ENCODE measurements at places on chromosomes 2 and 18.

- DNase-seq, result no peak
Observed at GRCh38 chr2:231065966-231066365, 9.3 kb downstream of the PSMD1 start.

GRCh38 chr2:28981016-28981441, at the start of gene TOGARAM2:
TOGARAM2 (plus strand) TSS chr2:28981298; CDS start chr2:28994835, 13,537 bp downstream.
- DNase-seq, result no peak

- no peak for DNase-seq
Observed at GRCh38 chr2:113132414-113133021, 5.1 kb downstream of the IL1RN start.

DNA sequence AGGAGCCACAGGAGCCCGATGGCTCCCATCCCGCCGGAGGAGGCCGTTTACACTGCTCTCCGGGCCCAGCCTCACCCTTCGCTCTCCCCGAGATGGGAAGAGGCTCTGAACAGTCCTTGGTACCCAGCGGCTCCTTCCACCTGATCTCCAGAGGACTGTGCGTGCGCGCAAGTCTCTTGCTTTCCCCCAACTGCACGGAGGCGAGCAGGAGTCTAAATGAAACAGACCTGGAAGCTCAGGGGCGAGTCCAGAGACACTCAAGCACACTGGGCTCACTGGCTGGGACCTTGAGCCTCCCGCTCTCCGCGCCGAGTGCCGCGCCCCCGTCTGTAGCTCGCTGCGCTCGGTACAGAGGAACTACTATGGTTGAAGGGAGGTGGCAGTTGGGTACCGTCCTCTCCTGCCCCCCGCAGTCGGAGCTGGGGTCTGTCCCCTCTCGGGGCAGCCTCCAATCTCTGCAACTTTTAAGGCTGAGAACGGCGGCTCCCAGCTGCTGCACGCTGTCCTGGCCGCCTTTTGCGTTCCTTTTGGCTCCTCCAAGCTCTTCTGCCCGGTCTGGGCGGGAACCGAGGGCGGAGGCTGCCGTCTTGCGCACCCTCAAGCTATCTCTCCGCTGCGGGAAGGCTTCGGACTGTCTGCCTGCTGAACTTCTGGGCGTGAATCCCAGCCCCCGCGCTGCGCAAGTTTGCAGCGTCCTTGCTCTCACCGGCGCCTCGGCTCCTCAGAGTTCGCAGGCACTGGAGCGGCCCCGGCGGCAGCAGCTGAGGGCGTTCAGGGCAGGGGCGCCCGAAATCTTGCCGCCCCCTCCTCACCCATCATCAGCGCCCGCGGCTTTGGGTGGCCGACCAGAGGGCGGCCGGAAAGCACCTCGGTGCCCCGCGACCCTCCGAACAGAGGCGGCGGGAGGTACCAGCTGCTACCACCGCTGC, 491 bp downstream of the ALK start:
- no peak for DNase-seq

DNA sequence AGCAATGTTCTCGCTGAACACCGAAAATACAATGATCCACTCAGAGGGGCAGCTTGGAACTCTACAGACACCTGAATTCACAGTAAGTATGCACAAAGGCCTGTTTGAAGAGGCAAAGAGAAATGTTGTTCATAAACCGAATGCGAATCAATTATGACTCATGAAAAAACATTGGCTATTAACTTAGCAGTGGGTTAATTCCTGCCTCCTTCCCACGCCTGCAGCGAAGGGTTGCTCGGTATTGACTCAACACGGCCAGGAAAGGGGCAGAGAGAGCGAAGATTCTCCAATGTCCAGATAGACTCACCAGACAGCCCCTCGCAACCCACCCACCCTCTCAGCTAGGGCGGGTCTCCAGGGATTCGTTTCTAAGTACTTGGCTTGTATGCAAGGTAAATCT, 9.4 kb downstream of the CRACDL start:
- DNase-seq, result no peak

GRCh38 chr2:176136374-176137251, 7.1 kb downstream of the HOXD8 start:
- DNase-seq, result no peak

DNA sequence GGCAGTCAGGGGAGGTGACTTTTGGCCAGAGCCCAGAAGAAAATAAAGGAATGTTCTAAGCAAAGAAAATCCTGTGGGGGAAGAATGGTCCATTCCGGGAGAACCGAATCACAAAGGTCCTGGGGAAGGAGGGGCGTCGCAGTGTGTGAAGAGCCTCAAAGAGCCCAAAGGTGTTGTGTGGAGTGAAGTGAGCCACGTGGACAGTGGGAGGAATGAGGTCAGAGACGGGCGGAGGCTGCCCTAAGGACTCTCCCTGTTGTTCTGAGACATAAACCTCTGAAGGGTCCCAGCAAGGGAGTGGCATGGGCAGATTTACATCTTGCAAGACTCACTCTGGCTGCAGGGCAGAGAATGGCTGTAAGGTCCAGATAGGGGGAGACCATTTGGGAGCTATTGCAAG, 91.3 kb upstream of the SEC11C start:
- DNase-seq, result no peak

DNA sequence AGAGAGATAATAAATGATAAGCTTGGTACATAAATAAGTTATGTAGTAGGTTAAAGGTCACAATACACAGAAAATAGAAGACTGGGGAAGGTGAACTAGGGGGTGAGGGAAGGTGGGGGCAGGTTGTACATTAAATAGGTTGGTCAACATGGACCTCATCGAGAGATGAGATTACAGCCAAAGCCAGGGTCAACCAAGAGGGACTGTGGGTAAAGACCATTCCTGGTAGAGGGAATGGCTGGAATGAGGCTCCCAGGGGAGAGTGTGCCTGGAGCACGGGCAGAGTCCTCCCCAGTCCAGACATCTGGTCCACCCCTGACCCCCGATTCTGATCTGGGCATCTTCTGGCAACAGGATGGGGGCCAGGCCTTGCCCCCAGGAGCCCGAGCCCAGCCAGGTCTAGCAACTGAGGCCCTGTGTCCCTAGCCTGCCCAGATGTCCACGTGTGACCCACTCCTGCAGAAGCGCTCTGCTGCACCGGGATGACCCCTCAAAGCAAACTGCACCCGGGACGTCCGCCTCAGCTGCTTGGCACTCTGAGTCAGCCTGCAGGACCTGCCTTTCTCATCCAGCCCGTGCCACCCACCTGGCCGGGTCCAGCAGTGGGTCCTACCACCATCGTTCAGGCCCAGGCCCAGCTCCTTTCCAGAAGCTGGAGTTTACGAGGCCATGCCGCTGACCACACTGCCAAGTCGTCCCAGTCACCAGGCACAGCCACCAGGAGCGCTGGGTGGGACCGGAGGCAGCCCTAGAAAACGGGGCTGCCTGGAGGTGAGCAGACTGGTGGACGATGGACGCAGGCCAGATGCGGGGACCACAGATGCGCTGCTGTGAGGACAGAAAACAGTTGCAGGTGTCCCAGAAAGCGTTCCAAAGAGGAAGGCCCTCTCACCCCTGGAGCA, 56.2 kb upstream of the ID2 start:
- DNase-seq, result no peak

- DNase-seq, result no peak
Observed at GRCh38 chr2:63058921-63059792, 8.5 kb downstream of the OTX1 start.
